NCI-H2029 treated with DMSO at 0.1 percent for 48 hours (cell line): ENCODE measurements at places on chromosomes 7 and 10.

DNA sequence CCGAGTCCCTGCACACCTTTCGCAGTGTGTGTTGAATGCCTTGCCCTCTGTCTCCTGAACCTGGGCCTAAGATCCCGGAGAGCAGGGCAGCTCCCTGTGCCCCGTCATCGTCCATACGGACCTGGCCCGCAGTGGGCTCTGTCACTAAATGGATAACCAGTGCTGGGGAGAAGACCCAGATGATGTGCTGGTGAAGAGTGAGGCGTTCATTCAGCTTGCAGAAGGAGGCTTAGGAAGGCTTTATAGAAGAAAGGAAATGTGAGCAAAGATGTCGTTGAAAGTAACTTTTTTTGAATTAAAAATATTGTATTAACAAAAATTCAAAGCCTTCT, 34.4 kb downstream of the PFKFB3 start:
- DNase-seq, result no peak

DNA sequence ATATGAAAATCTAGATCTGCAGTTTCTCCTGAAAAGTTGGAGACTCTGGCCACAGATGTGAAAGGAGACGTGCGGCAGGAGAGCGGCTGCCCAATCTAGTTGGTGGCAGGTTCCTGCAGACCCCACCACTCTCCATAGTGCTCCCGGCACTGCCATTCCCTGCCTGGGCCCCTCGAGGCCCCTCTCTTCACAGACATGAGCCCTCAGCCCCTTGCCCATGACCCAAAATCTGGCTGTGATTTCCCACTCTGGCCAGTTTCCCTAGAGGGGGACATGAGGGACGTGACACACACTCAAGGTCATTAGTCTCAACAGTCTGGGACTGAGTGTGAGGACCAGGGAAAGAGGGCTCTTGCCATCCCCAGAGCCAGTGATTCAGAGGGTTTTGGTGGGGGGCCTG, 138.7 kb downstream of the PTPN20 start:
- no peak for DNase-seq

- DNase-seq, result no peak
Observed at GRCh38 chr10:21166557-21167287, 269.6 kb upstream of the NEBL start.

DNA sequence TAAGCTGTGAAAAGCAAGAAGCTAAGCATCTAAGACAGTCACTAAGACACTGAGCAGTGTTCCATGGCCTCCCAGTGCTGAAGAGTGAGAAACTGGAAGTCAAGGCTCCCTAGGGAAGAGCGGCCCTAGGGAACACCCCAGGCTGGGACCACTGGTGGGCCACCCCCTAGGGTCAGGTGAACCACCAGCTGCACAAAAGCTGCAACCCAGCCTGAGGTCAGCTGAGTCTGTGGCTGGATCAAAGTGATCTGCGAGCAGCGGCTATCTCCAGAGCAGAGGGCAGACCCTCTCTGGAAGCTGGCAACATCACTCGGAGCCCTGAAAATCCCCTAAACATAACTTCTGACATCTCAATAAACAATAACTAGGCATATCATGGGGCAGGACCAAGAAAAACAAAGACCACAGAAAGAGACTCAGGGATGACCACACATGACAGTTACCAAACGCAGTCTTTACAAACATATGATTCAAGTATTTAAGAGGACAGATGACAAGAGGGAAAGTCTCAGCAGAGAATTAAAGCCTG, 125.8 kb downstream of the DLG5 start:
- DNase-seq, result no peak

DNA sequence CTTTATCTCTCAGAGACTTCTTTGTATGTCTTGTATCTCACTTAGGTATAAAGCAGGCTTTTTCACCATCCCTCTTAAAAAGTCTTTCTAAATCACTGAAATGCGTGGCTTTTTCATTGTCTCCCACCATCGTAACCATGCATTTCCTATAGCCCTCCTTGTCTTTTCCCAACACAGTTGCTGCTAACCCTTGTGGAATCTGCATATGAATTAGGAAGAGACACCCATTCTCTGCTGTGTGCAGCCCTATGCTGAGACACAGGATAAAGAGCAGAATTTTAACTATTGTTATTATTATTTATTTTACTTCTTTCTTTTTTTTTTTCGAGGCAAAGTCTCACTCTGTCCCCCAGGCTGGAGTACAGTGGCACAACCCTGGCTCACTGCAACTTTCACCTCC, 804.3 kb upstream of the COBL start:
- DNase-seq, result no peak

DNA sequence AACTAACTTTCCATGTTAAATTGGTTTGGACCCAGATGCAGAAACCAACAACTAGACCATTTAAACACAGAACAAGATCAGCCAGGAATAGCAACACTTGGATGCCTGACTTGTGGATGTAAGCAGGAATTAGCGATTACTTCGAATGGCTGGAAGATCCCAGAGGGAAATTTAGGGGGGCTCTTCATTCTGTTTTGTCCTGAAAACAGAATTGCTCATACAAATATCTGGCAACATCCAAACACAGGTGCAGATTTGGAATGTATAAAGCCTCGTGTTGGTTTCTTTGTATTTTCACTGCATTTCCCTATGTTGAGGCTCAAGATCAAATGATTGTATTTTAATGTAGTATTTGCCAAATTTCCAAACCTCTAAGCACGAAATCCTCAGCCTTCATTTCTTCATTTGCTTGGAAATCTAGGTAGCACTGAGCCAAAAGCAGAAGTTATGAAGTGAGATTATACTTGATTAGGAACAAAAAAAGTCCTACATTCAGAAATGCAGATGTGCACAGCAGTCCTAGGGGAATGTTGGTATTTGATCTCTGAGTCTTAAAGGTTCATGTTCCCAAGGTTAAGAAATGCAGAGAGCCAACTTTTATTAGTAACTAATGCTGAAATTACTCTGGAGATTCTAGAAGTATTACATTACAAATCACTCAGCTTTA, 248.7 kb upstream of the TCF7L2 start:
- DNase-seq, result no peak

DNA sequence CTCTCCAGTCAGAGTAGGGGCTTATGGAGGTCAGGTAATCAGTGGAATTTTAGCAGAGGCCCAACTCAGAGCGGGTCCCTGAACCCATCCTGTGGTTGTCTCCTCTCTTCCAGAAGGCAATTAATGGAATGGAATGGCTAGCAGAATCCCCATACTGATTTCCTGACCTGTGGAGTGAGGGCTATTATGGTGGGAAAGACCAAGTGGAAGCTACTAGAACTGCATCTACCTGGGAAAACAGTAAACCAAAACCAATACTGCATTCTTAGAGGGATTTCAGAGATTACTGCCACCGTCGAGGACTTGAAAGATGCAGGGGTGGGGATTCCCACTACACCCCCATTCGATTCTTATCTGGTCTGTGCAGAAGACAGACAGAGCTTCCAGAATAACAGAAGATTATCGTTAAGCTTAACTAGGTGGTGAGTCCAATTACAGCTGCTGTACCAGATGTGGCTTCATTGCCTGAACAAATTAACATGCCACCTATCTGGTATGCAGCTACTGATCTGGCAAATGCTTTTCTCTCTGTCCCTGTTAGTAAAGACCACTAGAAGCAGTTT, 73.2 kb downstream of the LMBR1 start:
- no peak for DNase-seq
